Adrenal gland (tissue), 19 donors: ENCODE measurements at places on chromosomes 3 and 15. TPM values are rescaled to one million over a fixed set of nuclear protein-coding genes. Genes with fewer than 3 reads are reported as not detected.

DNA sequence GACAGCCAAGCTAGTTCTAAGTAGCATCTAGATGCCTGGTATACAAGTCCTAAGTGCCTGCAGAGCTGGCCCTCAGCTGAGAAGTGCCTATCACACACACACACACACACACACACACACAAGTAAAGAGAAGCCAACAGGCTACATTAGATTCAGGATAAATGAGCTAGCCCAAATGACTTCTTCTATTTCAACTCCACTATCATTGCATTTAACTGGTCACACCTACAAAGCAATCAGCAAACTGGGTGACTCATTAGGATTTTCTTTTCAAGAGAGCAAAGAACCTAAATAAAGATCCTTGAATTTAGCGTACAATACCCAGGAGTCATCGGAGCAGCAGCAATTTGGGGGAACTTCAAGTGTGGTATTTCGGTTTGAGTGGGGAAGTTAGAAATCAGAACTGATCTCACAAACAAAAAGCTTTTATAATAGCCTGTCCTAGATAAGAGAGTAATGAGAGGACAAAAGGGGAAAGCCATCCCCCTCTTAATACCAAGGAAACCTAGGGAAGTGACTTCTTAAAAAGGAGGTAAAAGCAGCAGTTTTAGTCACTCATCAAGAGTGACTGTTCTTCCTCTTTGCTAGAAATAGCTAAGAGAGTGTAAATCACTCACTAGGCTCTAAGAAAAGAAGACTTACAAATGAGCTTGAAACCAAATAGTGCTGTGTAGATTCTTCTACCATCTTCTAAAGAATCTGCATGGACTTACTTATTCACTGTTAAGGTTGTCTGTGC is 112.7 kb downstream of the TNIK start:
- H3K27me3 ChIP-seq, result no peaks in the 10 kb centered on the region
- no peak overlapping the region for H3K27ac ChIP-seq
- H3K4me1 ChIP-seq, result peaks cover 15% of the 10 kb centered on the region
- no peak for DNase-seq
- no peak overlapping the region for H3K4me3 ChIP-seq

GRCh38 chr15:45048794-45049631 is 26.0 kb downstream of the SORD start:
- H3K4me3 ChIP-seq, result no peak overlapping the region
- peaks cover 5% of the 10 kb centered on the region for H3K4me1 ChIP-seq
- peak; percentile 34 for DNase-seq
- H3K36me3 ChIP-seq, result no peaks in the 10 kb centered on the region
- H3K27me3 ChIP-seq, result no peaks in the 10 kb centered on the region
- no peak overlapping the region for H3K27ac ChIP-seq

DNA sequence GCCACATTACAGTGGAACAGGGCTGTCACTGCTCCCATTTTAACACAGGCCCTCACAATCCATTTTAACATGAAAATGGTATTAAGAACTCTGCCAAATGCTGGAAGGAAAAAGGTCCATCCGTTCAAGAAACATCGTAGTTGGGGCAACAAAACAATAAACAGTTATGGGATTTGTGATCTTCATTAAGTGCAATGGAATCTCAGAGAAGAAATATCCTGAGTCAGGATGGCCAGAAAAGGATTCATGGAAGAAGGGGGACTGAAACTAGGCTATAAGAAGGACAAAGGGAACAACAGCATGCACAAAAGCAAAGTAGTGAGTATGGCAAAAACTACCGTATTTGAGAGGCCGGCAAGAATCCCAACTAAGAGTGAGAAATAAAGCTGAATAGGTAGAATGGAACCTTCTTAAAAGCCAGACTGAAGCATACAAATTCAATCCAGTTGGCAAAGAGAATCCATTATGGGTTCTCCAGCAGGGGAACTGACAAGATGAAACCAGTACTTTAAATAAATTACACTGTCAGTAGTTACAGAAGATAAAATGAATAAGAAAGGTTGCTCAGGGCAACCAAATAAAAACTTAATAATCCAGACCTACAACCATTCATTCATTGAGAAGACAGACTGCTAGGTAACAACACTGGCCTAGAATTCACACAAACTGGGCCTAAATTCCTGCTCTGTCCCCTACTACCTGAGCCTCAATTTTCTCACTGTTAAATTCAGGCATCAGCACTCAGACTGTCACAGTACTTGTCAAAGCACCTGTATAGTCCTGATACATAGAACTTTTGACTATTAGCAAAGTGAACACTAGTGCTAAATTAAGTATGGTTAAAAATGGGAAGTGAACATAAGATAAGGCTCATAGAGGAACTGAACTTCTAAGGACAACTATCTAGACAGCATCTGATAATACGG is 6.3 kb downstream of the TBL1XR1 start:
- no peak overlapping the region for H3K4me3 ChIP-seq
- DNase-seq, result no peak
- H3K36me3 ChIP-seq, result no peaks in the 10 kb centered on the region
- H3K27ac ChIP-seq, result no peak overlapping the region

DNA sequence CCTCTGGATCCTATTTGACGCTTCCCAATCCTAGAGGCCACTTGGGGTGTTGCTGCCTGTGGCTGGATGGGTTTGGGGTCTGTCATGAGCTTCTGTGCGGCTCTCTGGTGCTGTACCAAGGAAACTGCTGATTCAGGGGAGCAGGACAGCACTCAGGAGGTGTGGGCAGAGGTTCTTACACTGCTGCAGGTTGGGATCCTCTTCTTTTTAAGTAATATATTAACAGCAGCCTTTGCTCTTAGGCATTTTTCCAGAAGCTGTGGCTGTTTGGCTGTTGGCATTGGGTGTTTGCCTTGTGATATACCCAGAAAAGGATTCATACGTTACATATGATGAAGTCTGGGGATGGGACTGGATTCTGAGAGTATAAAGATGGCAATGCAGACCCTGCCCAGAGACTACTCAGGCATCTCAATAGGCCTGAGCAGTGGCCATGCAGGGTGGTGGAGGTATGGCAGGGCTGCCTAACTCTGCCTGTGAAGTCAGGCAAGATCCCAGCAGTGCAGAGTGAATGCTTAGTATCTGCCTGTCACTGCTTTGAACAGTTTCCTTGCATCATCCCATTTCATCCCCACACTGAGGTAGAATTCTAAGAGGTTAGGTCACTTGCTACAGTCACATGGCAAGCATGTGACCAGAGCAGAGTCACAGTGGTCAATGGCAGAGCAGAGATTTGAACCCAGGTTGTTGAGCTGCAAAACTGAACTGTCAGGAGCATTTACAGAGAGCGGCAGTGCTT is 3.9 kb downstream of the ABHD6 start:
- H3K4me3 ChIP-seq, result no peak overlapping the region
- no peaks in the 10 kb centered on the region for H3K36me3 ChIP-seq
- H3K27me3 ChIP-seq, result no peaks in the 10 kb centered on the region
- DNase-seq, result no peak
- H3K27ac ChIP-seq, result peak overlapping the region; percentile 62

DNA sequence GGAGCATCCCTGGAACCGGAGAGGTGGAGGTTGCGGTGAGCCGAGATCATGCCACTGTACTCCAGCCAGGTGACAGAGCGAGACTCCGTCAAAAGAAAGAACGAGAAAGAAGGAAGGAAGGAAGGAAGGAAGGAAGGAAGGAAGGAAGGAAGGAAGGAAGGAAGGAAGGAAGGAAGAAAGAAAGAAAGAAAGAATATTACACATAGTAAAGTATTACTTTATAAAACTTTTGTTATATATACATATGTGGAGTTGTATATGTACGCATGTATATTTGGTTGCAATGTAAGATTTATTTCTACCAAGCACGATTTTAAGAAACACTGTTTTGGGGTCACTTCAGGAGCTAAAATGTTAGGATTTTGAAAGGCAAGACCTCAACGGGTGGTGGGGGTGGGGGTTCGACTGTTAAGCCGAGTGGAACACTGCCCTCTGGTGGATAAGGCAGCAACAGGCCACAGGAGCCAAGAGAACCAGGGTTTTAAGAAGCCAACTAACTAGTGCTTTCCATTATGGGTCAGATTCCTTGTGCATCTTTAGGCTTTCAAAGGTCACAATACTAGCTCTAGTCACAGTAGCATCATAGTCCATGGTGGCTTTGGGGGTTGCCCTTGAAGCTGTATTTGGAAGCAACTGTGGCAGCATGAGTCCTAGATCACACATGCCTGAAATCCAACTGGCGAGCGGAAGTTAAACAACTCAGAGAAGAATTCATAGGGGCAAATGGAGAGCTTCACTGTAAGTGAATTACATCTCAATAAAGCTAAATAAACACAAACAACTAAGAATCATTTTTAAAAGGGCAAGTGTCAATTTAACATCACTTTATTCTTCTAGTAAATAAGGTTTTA is 22.5 kb downstream of the GLB1 start:
- peak; percentile 75 for DNase-seq
- peaks cover 11% of the 10 kb centered on the region for H3K4me1 ChIP-seq
- H3K4me3 ChIP-seq, result no peak overlapping the region

PCOLCE2 gene
- total RNA-seq, result 9.8 TPM

GRCh38 chr3:29515451-29515850 is 234.6 kb downstream of the RBMS3 start:
- no peaks in the 10 kb centered on the region for H3K4me1 ChIP-seq
- no peaks in the 10 kb centered on the region for H3K27me3 ChIP-seq
- no peak overlapping the region for H3K27ac ChIP-seq
- no peaks in the 10 kb centered on the region for H3K36me3 ChIP-seq
- no peak overlapping the region for H3K4me3 ChIP-seq
- no peak for DNase-seq

GATA2 gene
- 5.8 TPM for total RNA-seq

DNA sequence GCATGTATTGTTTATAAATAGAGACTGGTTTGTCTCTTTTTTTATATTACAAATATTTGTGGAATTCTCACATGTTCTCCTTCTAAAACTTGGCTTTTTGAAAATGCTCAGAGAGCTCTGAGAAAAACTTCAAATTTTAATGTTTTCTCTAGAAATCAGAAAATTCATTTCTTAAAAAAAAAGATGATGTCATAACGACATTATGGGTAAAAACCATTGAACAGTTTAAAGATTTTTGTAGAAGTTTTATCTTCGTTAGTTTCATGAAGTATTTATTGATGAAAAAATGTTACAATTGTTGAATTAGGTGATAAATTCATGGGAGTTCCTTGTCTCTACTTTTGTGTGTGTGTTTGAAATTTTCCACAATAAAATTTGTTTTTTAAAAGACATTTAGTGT is 81.3 kb downstream of the SATB1 start:
- H3K36me3 ChIP-seq, result no peaks in the 10 kb centered on the region
- H3K4me3 ChIP-seq, result no peak overlapping the region
- DNase-seq, result no peak
- H3K27me3 ChIP-seq, result no peaks in the 10 kb centered on the region
- no peak overlapping the region for H3K27ac ChIP-seq
- H3K4me1 ChIP-seq, result no peaks in the 10 kb centered on the region

- H3K27ac ChIP-seq, result no peak overlapping the region
- no peak overlapping the region for H3K4me3 ChIP-seq
- no peak for DNase-seq
- no peaks in the 10 kb centered on the region for H3K4me1 ChIP-seq
- H3K36me3 ChIP-seq, result no peaks in the 10 kb centered on the region
These were observed 106.6 kb downstream of the APBA2 start for GRCh38 chr15:28992336-28992864.

DNA sequence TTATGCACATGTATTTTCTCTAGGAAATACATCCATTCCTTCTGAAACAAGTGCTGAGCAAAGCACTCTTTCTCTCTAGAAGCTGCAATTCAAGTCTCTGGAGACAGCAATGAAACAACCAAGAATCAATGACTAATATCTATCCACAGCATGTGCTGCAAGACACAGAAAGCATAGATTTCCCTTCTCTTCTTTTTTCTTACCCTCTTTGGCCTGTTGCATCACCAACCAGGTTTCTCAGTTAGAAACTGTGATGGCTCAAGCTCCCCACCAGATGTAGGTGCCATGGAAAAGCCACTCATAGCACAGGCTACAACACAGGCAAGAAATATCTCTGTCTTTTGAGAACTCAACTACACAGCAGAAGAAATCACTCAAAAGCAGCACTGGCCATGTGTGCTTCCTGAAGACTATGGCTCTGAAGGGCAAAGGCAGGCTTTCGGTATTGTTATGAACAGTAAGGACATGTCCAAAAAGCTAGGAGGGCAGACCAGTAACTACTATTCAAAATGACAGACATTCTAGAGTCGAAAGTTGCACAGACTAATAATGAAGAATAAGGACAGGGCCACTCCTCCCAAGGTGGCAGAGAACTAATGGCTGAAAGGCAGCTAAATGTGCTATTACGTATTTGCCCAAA is 15.5 kb downstream of the ZDHHC3 start:
- no peak overlapping the region for H3K27ac ChIP-seq
- no peaks in the 10 kb centered on the region for H3K4me1 ChIP-seq
- H3K27me3 ChIP-seq, result no peaks in the 10 kb centered on the region
- no peak overlapping the region for H3K4me3 ChIP-seq
- DNase-seq, result no peak

- H3K27me3 ChIP-seq, result no peaks in the 10 kb centered on the region
- no peak overlapping the region for H3K4me3 ChIP-seq
- DNase-seq, result no peak
These were observed 155.0 kb upstream of the GPR149 start for GRCh38 chr3:154584974-154585373.

DNA sequence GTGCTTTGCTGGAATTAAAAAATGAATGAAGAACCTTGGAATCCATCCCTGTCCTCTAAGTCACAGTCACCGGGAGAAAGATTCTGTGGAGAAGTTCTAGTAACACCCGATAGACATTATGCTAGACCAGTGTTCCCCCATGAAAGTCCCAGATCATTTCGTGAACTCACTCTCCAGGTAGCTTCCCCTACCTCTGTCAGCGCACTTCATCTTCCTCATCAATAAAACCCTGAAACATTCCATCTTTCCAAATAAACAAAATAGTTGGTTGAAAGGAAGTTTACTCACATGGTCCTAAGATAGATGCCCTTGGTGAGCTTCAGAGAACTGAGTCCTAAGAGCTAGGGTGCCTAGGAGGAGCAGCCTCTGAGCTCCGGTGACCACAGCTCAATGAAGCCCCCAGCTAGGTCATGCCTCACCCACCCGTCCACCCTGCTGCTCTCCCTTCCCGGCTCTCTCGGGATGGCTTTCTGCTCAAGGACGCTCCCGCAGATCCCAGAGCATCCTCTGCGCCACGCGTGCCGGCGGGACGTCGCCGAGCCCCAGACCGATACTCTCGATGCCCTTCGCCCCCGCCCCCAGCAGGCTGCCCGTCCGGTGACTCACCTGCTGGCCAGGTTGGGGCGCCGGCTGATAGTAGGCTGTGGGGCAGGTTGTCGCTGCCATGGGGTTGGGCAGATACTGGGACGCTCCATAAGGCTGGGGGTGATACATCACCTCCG is 776 bp downstream of the VGLL3 start:
- no peak overlapping the region for H3K4me3 ChIP-seq
- no peaks in the 10 kb centered on the region for H3K36me3 ChIP-seq
- H3K4me1 ChIP-seq, result no peaks in the 10 kb centered on the region
- no peak for DNase-seq
- no peak overlapping the region for H3K27ac ChIP-seq

DNA sequence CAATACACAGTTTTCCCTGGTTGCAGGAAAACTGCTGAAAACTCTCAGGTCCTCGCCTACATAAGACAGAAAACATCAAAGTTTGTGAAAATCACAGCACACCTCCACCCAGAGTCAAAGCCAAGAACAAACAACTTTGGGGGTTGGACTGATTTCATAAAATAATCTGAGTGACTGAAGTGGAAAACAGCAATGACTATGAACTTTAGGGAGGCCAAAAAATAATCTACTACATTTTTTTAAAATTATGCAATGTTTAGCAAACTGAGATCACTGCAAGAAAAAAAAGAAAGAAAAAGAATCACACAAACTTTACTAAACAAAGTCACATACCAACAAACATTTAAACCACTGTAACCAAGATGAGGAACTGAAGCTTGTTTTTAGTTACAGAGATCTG is 15.9 kb upstream of the FOXP1 start:
- DNase-seq, result no peak
- H3K4me1 ChIP-seq, result no peaks in the 10 kb centered on the region
- no peaks in the 10 kb centered on the region for H3K27me3 ChIP-seq
- H3K27ac ChIP-seq, result no peak overlapping the region

LARP6 gene
- 36.5 TPM for total RNA-seq
